ENCODE measurements at places on chromosomes 13 and 19.

DNA sequence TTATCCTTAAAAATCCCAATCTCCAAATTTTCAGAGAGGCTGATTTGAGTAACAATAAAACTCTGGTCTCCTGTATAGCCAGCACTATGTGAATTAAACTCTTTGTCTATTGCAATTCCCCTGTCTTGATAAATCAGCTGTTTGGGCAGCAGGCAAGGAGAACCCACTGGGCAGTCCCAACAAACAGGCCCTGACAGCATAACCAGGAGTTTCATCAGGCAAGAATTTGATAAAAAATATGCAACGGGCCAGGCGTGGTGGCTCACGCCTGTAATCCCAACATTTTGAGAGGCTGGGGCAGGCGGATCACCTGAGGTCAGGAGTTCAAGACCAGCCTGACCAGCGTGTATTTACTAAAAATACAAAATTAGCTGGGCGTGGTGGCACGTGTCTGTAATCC, 42.1 kb downstream of the STK24 start:
- no peak for DNase-seq

DNA sequence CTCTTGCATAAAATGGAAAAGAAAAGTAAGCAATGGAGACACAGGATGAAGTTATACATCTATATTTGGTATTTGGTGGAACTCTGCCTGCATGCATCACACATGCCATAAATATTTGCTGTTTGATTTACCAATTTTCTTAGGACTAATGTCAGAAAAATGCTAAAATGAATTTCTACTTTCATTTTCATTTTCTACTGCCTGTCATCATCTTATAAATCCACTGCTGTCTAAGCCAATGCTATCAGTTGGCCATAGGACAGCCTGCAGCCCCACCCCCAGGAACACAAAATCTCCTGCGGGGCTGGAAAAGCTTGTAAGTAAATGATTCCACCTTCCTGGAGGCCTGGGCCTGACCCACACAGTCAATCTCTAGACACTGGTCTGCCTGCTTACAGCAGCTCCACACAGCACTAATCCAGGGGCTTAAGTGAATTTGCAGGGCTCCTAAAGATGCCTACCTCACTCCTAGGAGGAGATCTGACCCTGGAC, 122.0 kb downstream of the ENOX1 start:
- DNase-seq: no peak

DNA sequence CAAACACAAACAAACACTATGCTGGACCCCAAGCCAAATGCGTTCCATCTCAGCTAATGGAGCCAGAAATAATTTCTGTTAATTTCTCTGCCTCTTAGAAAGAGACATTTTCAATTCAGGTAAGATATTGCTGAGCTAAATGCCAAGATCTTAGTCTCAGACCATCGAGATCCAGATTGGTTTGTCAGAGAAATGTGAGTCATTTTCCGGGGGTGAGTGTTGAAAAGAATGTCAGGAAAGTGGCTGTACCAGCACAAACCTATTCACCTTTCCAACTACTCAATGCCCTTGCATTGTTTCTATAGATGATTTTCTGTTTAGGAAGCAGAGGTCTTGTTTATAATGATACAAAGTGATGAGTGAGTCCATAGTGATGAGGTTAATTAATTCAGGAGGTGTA, 266.8 kb upstream of the TSHZ3 start:
- DNase-seq: no peak

DNA sequence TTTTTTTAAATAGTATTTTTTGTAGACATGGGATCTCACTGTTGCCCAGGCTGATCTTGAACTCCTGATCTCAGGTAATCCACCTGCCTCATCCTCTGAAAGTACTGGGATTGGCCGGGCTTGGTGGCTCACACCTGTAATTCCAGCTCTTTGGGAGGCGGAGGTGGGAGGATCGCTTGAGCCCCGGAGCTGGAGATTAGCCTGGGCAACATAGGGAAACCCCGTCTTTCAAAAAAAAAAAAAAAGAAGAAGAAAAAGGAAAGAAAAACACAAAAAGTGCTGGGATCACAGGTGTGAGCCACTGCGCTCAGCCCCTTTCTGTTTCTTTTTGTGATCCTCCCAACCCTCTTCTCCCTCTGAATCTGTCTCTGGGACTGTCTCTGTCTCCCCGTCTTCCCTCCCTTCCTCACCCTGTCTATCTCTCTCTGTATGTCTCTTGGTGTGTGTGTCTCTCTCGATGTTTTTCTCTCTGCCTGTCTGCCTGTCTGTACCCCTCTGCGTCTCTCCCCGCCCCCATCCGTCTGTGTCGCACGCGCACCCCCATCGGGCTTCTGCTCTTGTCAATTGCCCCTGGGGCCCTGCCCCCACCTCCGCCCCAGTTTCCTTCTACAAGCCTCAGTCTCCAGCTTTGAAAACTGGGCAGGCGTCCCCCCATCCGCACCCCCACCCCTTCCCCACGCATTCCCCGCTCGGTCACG, 540 bp upstream of the ZFP36 start:
- DNase-seq: peak; percentile 76

- no peak for DNase-seq
Observed at GRCh38 chr19:1028062-1028926, 1.9 kb downstream of the CNN2 start.

- no peak for DNase-seq
Observed at GRCh38 chr19:7363225-7363624, 14.5 kb downstream of the ARHGEF18 start.

GRCh38 chr13:98986226-98986846, 8.5 kb upstream of the DOCK9 start:
- DNase-seq: no peak

DNA sequence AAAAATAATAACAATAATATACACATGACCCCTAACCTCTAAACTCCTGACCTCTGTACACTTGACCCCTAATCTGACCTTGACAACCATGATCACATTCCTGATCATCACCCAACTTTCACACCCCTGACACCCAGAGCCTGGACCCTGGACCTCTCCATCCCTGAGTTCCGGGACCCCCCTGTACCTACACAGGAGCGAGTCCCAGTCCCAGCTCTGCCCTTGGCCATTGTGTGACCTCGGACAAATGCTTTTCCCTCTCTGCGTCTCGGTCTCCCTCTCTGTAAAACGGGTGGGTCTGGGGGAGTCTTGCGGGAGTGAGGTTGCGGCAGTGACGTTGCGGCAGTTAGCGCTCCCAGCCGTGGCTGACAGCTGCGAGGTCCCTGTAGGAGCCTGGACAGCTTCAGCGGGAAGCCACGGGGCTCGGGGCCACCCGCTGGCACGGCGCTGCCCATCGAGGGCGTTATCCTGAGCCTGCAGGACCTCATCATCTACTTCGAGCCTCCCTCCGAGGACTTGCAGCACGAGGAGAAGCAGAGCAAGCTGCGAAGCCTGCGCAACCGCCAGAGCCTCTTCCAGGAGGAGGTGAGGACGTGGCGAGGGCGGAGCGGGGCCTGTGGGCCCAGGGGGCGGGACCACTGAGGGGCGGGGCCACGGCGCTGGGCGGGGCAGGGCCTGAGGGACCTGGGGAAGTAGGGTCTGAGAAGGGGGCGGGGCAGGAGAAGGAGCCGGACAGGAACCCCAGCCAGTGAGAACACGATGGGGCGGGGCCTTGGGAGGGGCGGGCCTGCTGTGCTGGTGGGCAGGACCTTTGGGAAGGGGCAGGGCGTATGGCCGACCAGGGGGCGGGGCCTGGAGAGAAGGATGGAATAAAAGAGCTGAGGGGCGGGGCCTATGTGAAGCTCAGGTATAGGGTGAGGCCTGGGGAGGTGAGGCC, 19.2 kb downstream of the RYR1 start:
- DNase-seq: no peak

DNA sequence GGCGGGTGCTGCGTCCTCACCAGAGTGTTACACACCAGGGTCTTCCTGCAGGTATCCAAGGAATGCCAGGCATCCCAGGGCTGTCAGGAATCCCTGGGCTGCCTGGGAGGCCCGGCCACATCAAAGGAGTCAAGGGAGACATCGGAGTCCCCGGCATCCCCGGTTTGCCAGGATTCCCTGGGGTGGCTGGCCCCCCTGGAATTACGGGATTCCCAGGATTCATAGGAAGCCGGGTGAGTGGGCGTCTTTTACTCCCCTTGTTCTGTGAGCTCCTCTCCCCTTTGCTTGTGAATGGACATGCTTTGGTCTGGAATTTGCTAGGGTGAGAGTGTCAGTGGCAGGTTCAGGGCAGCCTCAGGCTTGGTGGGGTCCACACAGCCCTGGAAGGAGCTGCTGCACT, 75.9 kb downstream of the RAB20 start:
- DNase-seq: no peak

DNA sequence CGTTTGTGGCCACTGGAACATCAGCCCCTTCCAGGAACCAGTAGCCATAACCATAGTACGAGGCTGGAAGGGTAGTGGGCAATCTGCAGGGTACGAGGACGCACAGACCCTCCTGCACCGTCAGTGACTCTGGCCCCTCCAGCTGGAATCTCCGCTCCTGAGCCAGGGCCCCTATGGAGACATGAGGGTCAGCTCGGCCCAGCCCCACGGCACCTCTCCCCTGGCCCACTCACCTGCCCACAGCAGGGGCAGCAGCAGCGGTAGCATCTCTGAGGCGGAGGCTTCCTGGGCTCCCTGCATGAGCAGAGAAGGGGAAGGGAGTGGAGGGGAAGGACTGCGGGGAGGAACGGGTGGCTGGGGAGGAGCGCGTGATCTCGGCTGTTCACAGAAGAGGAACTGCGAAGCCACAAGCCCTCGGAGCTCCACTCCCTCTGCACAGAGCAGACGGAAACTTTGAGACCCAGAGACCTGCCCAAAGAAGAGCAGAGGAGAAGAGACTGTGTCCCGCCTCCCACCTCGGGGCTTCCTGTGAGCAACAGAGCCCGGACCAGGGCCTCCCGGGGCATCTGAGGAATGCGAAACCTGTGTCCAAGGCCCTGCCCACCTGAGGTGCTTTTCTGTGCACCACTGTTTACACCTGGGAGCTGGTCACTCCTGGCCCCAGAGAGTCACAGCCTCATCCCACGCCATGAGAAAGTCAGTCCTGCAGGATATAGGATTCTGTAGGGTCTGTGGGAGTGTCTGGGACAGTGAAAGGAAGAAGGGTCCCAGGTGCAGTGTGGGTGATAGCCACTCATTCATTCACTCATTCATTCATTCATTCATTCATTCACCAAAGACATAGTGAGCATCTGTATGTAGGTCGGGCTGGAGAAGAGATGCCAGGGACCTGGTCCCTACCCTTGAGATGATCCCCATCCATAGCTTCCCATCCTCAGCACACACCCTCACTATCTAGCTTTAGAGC, at the start of gene SIGLEC6:
Gene SIGLEC6, minus strand, starts transcription at position 322 of the 967 bp plus-strand sequence. Its CDS starts 22 bp downstream, at position 300.
- no peak for DNase-seq

GRCh38 chr19:51009061-51009891, 7.9 kb upstream of the KLK8 start:
- DNase-seq: no peak

GRCh38 chr19:30046522-30046921, 104.5 kb downstream of the URI1 start:
- DNase-seq: no peak
